ENCODE measurements at places on chromosomes 2 and 18. TPM values are rescaled to one million over a fixed set of nuclear protein-coding genes. Genes with fewer than 3 reads are reported as not detected.

The DCDC2C gene
- not detected for total RNA-seq

The CSRNP3 gene
- 2.6 TPM for total RNA-seq

The PIGN gene
- total RNA-seq: 13.5 TPM

The CYS1 gene
- total RNA-seq: 0.65 TPM

The PLGLB2 gene
- total RNA-seq: 254 TPM

The NT5DC4 gene
- not detected for total RNA-seq

The IL1R2 gene
- total RNA-seq: 12.0 TPM

The MC4R gene
- not detected for total RNA-seq

The MORN2 gene
- total RNA-seq: 4.6 TPM

The FTCDNL1 gene
- total RNA-seq: 7.8 TPM

- peak; percentile 37 for DNase-seq
Observed at GRCh38 chr2:60710707-60711106, 45.4 kb upstream of the PAPOLG start.

DNA sequence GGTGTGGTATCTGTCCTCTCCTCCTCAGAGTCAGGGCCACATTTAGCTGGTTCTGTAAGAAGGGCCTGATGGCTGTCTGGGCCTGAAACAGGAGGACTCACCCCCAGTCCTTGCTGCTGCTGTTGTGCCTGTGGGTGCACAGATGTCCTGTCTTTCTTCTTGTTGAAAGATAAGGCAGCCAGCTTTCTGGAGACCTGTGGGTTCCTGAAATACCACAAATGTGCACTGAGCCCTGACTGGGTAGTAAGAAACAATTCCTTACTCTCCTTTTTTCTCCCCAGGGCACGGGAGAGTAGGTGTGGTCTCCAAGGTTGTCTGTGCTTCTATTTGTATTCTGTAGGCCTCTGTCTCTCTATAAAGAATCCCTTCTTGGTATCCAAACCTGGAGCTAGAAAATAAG lies 96.2 kb upstream of the DLX2 start:
- DNase-seq: no peak

DNA sequence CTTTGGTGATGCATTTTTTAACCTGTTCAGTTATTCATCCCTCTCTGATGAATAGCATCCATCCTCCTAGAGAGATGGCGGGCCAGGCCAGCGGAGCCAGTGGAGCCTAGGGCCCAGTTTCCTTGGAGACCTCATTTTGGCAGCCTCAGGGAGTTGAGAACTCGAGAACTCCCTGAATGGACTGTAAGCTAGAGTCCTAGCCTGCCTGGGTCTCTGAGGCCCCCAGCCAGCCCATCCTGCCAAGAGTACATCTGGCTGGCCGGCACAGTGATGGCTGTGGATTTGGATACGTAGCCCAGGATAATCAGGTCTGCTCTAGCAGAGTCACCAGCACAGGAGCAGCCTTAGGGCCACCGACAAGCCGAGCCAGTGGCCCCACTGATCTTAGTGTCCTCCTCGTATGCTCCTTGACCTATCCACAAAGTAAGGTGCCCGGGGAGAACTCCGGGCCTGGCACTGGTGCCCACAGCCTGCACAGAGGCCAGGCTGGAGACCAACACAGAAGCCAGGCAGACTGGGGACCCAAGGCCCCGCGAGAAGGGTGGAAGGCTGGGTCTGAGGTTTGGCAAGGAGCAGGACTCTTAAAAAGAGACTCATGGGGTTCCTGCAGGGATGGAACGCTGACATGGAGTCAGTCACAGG lies 110.5 kb upstream of the MCFD2 start:
- DNase-seq: no peak

GRCh38 chr2:229273006-229273722 lies 2.1 kb upstream of the PID1 start:
- no peak for DNase-seq

DNA sequence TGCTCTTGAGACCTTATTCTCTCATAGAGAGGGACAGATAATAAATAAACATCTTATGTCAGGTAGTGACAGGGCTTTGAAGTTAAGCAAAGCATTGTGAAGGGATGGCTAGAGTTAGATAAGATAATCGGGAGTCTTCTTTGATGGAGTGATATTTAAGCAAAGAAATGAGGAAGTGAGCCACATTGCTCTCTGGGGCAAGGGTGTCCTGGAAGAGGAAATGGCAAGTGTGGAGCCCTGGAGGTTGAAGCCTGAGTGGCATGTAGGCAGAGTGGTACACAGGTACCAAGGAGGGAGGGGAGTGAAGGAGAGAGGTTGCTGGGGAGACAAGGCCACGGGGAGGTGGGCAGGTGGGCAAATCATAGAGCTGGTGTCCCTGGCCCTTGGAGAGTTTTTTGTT lies 110.2 kb downstream of the CTAGE1 start:
- DNase-seq: no peak

DNA sequence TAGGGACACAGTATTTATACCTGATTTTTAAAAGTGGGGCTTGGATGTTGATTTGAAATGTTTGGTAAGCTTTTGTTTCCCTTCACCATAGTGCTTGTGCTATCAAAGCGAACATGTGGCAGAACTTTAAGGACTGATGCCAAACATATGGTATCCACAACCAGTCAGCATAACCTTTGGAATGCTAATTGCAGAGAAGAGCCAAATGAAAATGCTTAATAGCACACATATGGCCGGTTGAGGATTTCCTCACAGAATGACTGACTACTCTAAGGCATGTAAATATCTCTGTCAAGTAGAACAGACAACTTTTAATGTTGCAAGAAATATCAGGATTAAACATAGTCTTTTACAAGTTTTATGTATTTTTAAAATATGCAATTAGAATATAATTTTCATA lies 120.9 kb upstream of the COL3A1 start:
- DNase-seq: no peak

DNA sequence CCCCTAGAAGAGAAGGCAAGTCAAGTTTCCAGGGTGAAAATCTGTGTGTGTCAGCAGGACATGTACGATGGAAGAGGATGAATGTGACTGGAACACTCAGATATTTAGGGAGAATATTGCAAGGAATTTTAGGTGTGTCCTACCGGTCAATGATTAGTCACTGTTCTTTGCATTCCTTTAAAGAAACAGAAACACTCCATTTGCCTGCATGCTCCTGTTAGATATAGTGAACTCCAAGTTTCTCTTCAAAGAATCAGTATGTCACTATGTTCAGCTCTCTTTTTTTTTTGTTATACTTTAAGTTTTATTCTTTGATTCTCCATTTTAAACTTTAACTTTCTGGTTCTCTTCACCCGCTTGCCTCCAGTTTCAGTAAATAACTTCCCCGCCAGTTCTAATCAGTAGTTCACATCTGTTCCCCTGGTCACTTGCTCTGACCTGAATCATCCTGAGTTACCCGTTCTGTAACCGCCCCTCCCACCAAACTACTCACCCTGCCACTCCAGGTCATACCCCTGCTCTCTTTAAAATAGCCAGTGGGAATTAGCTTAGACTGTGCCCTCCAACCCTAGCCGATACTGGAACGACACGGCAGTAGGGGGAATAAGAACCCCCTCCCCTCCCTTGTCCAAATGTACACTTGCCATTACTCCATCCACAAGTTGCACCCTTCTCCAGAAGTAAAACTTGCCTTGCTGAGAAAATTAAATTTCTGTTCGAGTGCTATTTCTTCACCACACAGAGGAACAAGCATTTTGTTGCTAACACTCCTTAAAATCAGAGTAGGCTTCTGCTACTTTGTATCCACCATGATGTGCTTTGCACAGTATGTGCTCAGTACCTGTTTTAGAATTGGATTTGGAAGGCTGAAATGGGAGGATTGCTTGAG lies 268.4 kb downstream of the METTL4 start:
- DNase-seq: no peak

DNA sequence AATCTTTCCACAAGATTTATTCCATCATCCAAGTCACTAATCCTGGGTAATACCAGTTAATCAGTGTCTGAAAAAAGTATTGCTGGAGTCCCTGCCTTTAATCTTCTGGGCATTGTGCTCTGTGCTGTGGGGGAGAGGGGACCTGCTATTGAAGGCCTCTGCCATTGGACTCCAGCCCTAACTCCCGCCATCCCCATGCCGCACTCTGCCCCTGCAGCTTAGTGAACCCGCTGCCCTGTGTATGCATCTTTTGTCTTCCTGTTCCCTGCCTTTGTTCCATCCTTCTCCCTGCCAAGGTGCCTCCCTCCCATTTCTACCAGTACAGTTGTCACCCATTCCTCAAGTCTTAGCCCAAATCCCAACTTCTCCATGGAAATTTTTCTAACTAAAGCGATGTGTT lies 113.8 kb upstream of the EPAS1 start:
- peak; percentile 32 for DNase-seq

DNA sequence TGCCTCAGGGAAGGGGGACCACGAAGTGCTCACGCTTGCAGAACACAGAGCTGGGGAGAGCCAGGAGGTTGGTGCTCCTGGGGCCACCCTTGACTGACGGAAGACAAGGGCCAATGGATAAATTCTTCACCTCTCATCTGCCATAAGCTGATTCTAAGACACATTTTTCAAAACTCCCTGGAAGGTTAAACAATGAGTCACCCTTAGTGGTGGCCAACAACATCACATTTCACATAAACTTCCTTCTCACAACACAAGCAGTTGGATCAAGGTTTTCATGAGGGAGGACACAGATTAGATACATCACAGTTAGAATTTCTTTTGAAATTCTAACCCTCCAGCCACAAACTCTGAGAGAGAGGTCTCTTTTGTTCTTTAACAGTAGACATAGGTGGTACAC lies 713.6 kb upstream of the POU3F3 start:
- DNase-seq: no peak

- no peak for DNase-seq
Observed at GRCh38 chr18:48715711-48716361, 177.0 kb downstream of the CTIF start.

DNA sequence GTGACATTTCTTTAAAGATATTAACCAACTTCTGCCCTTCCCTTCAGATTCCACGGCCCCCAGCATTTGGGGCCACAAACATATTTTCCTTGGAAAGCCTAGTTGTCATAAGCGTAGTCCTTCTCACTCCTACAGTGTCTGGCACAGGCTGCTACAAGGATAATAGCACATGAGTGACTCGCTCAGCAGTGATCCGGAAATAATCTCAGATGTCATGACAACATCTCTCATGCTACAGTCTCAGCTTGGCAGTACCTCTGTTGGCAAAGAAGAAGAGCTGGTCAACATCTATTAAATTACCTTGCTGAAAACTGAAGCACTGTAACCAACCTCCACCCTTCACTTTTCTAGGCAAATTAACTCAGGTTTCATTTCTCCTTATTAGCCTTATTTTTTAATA lies 351.7 kb downstream of the RAD51AP2 start:
- DNase-seq: no peak

- no peak for DNase-seq
Observed at GRCh38 chr2:18272148-18272494, 288.3 kb downstream of the RDH14 start.

DNA sequence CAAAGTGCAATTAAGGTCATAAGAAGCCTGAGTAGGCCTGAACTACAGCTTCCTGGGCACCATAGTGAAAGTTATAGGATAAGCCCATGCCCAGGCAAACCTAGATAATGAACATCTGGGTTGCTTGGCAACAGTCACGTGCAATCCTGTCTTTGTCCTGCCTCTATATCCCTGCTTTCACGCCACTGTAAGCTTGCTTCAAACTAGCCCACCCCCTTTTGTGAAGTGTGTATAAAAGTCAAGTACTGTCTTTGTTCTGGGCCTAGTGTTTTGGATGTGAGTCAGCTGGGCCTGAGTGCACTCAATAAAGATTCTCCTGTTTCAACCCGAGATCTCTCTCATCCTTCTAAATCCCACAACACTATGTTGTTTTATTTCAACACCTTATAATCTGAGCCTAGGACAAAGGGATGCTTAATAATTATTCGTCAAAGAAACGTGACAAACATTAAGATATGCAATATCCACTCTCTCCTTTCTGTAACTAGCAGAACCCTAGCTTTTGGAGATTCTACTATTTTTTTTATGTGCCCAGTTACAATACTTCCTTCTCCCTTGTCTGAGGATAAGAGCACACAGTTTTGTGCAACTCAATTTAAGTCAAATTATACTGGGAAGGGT lies 927.8 kb downstream of the SUCLG1 start:
- no peak for DNase-seq

GRCh38 chr2:26444236-26444635 lies 33.7 kb downstream of the OTOF start:
- DNase-seq: no peak

GRCh38 chr2:183665425-183665824 lies 541.2 kb downstream of the NUP35 start:
- no peak for DNase-seq

DNA sequence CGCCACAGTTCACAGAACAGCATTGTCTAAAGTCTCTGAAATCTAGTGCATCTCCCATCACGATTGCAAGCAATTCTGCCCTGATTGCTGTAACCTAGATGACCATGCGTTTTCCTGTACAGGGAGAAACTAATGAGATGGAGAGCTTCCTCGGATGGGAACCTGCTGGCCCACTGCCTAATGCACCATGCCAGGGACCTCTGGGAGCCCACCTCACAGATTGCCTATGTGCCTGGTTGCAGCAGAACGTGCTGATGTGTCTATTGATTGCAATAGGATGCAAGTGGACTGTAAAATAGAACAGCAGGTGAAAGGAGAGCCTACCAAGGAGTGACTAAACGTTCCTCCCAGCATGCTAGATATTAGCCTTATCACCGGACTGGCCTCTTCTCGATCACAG lies 141.0 kb upstream of the RAB12 start:
- DNase-seq: no peak

- peak; percentile 70 for DNase-seq
Observed at GRCh38 chr2:102063941-102064678, 72.3 kb downstream of the IL1R2 start.

DNA sequence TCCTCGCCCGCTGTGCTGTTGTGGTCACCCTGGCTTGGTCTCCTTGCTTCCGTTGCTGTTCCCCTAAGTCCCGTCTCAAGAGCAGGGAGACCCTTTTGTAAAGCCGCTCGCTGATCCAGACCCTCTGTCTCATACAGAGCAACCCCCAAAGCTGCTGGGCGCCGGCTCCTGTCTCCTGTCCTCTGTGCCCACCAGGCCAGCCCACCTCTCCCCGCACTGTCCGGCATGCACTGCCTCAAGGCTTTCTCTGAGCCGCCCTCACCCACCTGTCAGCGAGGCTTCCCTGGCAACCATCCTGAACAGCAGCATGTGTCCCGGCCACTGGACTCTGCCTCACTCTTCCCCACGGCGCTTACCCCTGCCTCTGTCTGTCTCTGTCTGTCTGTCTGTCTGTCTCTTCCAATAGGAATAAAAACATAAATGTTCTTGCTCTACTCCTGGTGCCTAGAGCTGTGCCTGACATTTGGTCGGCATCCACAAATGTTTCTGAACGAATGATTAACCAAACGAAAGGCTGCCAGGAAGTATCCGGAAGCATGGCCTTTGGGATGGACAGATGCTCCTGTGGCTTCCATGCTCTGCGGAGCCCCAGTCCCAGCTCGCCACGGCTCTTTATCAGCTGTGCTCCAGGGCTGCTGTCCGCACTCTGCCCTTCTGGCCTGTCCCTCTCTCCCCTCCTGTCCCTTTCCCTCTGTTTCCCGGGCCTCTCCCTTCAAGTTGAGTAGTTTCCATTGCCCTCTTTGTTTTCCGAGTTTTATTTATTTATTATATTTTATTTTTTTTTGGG lies 7.8 kb downstream of the COLEC11 start:
- peak; percentile 41 for DNase-seq

- DNase-seq: no peak
Observed at GRCh38 chr2:130353291-130354138, 2.3 kb upstream of the PTPN18 start.

GRCh38 chr2:121034551-121034950 lies 250.5 kb downstream of the TFCP2L1 start:
- DNase-seq: no peak
